ENCODE measurements at places on chromosomes 6 and 20. TPM values are rescaled to one million over a fixed set of nuclear protein-coding genes. Genes with fewer than 3 reads are reported as not detected.

Gene OR14J1
- not detected for total RNA-seq

Gene KIF25
- total RNA-seq = not detected

Gene CGA
- total RNA-seq = not detected

Gene GPSM3
- 12.9 TPM for total RNA-seq

DNA sequence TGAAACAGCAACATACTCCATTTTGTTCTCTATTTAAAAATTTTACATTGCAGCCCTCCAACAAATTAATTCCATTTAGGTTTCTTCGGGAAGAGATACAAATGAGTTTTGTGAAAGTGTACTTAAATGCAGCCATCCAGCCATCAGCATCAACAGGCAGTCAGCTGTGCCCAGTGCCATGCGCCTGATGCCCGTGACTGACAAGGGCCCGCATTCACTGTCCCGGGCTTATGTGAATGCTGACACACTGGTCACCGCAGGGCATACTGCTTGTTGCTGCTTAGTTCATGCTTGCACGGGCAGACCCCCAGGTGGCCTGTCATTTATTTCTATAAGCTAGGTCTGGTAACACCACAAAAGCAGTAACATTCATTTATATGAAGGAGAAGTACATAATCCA is 224.9 kb upstream of the QKI start:
- no peak for ATAC-seq

DNA sequence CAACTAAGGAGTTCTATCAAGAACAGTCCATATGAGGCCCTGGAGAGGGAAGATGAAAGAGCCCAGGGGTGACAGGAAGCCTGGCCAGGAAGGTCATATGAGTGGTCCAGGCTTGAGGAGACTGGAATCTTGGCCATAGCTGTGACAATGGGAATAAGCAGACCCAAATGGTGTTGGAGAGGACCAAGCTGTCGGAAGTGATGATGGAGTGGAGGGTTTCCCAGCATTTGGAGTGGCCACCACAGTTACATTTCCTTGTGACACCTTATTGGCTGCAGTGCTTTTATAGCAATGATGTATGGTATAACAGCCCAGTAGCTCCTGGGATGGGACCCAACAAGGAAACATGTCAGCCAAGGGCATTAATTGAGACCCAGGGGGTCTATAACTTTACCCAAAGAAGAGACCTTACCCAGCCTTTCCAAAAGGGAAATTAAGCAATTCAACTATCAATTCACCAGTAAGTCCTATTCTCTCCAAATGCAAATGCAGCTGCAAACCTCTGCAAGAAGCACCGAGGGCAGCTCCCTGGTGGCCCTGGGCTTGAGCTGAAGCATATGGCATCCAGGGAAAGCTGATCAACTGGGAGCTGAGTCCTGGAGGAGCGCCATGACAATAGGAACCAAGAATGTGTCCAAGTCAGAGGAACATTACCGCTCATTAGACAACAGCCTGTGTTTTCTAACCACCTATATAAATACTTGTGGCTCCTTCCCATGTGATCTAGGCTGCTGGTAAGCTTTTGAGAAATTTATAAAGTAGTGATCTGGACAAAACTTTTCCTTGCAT is 219.4 kb downstream of the SOD2 start:
- peak; percentile 50 for ATAC-seq

GRCh38 chr20:58313396-58313795 is 3.9 kb downstream of the RAB22A start:
- no peak for ATAC-seq

Measured in gastroesophageal sphincter (tissue), 4 donors.